ENCODE measurements at places on chromosomes 2 and 18.

- no peak for DNase-seq
Measured at GRCh38 chr18:25518716-25519053, 166.7 kb upstream of the ZNF521 start.

DNA sequence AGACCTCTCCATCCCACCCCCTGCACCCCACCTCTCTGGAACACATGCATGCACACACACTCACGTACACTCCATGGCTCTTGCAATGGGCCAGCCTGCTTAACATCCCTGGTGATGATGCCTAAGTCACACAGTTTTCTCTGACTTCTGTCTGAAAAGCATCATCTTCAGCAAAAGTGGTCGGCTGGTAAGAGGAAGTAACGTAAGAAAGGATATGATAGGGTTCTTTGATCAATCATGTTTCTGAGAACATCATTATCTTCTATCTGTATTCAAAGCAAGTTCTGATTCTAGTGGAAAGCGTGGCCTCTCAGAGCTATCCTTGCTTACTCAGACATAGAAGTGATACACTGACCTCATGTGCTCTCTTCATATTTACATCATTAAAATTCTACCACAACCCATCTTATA is 11.4 kb upstream of the NDUFV2 start:
- no peak for DNase-seq

DNA sequence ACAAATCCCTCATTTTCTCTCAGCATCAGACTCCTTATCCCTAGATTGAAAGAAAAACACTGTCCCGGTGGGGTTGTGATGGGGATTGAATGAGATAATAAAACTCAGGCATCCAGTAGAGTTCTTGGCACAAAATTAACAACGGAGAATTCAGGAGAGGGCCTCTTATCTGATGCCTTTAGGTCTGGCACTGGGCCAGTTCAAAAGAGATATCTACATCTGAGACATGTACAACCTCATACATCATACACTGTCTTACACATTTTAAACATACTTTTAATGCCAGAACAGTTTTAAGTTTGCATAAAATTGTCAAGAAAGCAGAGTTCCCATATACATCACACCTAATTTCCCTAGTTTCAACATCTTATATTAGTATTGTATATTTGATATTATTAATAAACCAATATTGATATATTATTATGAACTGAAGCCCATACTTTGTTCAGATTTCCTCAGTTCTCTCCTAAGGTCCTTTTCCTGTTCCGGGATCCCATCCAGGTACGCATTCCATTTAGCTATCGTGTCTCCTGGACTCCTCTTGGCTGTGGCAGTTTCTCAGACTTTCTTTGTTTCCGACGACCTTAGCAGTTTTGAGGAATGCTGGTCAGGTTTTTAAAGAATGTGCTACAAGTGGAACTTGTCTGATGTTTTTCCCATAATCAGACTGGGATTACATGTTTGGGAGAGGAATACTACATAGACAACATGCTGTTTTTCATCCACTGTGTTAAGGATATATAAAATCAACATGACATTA is 27.8 kb downstream of the NXPH2 start:
- no peak for DNase-seq

GRCh38 chr2:10810202-10811161 is 2.1 kb downstream of the PDIA6 start:
- DNase-seq = no peak

DNA sequence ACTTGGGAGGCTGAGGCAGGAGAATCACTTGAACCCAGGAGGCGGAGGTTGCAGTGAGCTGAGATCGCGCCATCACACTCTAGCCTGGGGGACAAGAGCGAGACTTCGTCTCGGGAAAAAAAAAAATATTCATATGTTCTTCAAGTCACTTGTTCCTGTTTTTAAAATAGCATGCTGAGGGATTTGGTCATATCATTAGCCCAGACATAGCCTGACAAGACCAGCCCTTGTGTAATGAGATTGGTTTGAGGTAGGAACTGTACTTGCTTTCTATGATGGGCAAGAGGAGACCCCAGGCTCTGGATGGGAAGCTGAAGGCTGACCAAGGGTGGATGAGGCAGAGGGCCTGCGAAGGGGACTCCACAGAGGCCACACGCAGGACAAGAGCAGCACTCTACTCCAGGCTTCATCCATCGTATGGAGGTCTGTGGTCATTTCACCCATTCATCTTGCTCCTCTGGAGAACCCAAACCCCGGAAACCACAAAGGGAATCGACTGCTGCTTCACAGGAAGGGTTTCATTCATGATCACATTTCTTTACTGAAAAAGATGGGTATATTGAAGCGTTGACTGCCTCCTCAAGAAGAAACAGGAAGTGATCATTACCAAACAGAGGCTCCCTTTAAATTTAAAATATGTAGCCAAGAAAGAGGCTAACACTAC is 87.1 kb upstream of the ZNF397 start:
- DNase-seq = no peak

DNA sequence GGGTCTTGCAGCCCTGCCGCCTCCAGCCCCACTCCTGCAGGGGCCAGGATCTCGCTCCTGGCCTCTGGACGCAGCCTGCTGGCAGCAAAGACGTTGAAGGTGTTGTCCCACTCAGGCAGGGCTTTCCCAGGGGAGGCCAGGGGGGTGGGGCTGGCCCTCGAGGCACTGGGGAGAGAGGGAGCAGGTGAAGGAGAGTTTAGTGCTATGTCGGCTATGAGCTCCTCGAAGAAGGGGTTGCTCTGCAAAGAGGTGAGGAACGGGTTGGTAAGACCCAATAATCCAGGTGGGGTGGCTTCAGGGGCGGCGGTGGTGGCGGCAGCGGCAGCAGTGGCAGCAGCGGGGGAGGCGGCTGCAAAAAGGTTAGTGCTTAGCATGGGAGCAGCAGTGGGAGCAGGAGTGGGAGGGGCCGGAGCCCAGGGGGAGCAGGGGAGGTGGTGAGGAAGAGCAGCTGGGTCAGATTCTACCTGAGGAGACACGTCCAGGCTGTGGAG is 9.7 kb upstream of the SFXN5 start:
- no peak for DNase-seq

- no peak for DNase-seq
Measured at GRCh38 chr2:38065502-38066135, 10.3 kb downstream of the CYP1B1 start.

DNA sequence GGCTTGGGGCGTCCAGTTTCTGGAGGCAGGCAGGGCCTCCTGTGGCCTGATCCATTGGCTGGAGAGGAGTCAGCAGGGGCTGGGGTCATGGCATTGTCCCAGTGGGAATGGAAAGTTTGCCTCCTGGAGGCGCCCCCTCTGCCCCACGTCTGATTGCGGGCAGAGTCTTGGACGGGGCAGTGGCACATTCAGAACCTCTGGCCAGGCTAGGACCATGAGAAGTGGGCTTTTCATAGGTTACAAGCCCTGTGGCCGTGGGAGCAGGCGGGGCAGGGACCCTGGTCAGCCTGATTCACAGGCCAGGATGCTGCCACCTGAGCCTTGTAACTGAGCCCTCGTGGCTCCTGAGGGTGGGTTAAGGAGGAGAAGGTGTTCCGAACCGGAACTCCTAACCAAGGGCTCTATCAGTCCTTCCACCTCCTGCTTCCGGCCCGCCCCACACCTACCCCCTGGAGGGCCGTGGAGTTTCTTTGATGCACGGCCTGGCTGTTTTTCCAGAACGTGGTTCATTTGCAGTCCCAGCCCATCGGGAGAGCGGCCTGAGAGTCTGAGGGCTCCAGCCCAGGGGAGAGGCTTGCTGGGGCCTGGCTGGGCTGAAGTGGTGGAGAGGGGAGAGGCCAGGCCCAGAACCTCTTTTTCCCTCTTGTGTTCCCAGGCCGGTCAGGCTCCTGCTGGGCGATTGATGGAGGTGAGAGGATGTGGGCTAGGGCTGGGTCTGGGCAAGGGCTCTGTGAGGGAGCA is 43.9 kb upstream of the PLB1 start:
- DNase-seq = no peak

Data from stimulated activated CD8-positive, alpha-beta memory T cell treated with anti-CD3 and anti-CD28 coated beads, Interleukin-15, amount 100 ng/mL, for 24 hours (primary cell).